ENCODE measurements at places on chromosomes 3 and 15.

DNA sequence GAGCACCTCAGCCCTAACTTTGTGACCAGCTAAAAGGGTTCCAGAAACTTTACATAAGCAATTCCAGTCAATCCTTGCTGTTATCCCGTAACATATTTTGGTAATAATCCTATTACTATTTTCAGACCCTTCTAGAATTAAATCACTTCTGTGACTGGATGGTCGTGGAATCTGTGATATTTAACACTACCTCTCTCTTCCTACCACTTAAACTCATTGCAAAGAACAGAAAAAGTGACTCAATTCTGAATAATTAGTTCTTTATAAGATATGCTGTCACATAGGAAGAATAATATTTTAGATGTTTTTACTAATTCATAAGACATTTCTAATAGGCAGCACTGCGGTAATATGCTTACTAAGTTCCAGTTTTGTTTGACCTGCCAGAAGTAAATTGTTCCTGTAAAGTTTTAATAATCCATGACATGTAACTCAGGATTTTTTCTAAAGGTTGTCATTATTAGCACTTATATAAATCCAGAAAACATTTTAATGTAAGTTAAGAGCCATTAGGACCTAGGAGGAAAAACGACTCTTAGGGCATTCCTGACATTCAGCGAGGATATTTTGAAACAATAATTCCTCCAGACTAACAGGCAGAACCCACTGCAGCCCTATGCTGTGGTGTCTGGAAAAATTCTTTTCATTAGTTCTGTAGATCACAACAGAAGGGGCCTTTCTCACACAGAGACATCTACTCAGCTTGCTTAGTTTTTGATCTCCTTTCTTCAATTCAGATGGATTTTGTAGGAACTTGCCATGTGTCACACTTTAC lies 113.3 kb upstream of the MBNL1 start:
- DNase-seq, result no peak

DNA sequence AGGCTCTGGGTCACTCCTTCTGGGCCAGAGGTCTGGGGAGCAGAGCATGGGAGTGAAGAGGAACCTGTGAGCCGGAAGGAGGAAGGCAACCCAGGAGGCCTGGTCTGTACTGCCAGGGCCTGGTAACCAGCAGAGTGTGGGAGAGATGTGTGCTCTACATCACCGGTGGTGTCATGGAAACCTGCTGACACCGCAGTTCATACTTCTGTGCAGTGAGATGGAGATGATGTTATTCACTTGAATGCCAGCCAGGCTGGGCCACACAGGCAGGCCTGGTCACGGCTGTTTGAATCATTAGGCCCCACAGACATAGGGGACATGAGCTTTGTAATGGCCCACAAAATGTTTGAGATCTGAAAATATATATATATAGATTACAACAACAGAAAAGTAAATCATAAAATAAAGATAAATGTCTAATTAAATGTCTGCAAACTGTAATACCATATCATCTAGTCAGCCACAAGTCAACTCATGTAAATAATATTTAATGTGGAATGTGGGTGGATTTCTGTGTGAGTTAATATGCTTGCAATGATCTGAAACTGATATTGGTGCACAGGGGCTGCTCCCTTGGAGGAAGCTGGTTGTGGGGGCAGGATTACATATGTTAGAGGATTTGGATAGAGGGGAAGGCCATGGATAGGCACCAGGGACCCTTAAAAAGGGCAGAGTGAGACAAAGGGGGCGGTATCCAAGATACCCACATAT lies 108.5 kb upstream of the PFN2 start:
- no peak for DNase-seq

DNA sequence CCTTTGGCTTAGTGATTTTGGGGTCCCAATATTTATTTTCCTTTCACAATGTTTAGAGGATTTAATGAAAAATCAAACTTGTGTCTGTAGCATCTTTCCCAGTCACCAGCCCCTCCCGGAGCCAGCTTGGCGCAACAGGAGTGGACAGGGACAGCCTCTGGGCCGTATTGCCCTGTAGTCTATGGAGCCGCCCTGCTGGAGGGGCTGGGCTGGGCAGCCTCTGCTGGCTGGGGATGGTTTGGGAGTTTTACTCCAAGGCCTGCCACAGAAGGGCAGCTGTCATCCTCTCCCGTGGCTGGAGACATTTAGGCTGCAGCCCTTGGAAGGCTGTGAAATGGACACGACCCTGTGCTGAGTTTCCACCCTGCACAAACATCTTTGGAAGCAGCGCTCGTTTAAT lies 89.4 kb upstream of the RGMA start:
- DNase-seq, result no peak

DNA sequence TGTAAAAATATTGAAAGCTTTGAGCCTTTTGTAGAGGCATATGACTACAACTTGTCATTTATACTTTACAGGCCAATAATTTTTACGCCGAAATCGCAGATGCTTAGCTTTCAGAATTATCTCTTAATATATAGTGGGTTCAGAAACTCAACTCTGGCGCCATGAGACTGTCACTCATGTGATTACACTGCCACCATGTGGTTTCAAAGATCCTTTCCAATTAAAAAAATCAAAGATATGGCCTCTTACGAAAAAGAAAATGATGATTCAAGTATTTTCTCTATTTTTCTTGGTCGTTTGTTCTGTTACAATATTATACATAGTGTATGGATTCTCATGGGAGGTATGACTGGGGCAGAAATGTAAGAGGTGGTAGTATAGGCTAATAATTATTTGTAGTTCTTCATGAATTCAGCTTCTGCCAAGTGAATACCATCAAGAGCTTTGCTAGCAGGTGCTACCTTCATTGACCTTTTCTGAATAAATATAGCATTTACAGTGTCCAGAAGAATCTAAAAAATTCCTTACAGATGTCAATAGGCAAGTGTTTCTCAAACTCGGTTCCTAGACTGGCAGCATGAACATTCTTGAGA lies 751.7 kb upstream of the GOLIM4 start:
- no peak for DNase-seq

DNA sequence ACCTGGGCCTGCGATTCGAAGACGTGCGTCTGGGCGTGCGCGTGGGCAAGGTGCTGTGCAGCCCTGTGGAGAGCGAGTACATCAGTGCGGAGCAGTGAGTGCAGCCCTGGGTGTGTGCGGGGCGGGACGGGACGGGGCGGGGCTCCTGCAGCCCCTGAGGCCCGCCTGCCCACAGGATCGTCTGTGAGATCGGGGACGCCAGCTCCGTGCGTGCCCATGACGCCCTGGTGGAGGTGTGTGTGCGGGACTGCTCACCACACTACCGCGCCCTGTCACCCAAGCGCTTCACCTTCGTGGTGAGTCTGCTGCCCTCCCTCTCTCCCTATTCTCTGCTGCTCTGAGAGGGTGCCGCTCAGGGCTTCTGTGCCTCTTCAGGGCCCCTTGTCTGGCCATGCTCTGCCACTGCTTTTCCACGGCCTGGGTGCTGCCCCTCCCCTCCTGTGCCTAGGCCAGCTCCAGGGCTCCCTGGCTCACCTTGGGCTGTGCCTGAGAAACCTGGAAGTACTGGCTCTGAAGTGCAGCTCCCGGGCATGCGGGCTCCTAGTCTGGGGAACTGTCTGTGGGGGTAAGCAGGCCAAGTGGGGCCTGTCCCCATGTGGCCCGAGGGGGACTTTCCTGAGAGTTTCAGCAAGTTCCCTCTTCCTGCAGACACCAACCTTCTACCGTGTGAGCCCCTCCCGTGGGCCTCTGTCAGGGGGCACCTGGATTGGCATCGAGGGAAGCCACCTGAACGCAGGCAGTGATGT lies 31.8 kb downstream of the PLXNA1 start:
- no peak for DNase-seq

- no peak for DNase-seq
These were observed 83.0 kb downstream of the CNTN3 start for GRCh38 chr3:74531491-74531890.

GRCh38 chr3:187739094-187739560 lies 6.1 kb downstream of the BCL6 start:
- no peak for DNase-seq

DNA sequence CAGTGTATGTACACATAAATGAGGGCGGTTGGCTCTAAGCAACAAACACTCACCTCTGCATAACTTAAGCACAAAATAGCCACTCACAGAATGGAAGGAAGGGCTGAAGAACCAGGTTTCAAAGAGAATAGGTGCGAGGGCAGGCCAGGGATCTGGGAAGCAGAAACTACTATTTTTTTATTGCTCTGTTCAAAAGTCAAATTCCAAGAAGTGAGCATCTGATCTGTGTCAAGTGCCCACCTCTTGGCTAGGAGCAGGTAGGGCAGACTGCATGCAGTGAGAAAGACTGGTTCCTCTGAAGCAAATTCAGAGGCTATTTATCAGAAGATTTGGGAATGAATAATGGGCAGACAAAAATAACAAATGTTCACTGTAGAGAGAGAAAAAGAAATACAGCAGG lies 336.4 kb upstream of the CTNNB1 start:
- DNase-seq, result no peak

GRCh38 chr3:43870844-43871626 lies 180.3 kb downstream of the ABHD5 start:
- DNase-seq, result no peak

- DNase-seq, result no peak
These were observed 11.4 kb upstream of the RAB8B start for GRCh38 chr15:63178034-63178433.

GRCh38 chr3:189621948-189622603 lies 9.1 kb upstream of the TP63 start:
- DNase-seq, result no peak

DNA sequence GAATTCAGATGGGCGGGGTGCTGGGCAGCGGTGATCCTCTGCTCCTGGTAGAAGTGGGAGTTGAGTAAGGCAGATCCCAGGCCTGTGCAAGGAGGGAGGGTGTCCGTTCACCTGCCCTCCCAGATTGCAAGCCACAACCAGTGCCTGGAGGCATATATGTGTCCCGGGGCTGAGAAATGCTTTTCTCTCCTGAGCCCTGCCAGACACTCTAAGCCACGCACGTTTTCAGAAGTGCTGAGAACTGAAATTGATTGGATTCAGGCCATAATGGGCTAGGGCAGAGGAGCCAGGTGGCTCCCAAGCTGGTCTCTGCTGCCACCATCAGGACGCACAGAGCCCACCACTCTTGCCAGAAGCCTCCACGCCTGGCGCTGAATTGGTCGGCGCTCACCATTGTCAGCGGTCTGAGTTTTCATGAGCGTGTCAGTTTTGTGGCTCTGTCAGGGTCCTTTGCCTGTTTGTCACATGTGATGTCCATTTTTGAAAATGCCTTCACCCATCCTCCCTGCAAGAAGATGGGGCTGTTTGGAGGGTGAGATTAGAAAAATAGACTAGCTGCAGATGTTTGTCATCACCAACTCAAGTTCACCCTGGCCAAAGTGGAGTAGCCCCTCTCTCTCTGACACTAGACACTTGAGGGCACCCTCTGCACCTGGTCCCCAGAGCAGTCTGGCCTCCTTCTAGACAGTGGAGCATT lies 15.4 kb upstream of the BFSP2 start:
- no peak for DNase-seq

- DNase-seq, result no peak
These were observed 2.7 kb downstream of the TM4SF19 start for GRCh38 chr3:196335503-196335948.

DNA sequence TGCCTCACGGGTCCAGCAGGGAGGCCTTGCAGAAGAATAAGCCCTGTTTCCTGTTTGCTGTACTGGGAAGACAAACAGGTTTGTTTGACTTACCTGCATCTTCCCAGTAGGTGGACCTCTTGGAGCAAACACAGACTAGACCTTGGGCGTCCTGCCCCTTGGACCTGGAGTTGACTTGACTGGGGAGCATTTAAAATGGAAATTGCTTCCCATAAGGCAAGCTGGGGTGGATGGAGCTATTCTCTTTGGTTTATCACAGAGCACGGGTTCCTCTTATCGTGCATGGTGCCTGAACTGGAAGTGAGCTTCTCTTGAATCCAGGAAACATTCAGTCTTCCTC lies 151.4 kb downstream of the RPLP1 start:
- DNase-seq, result no peak

GRCh38 chr15:73371812-73372211 lies 3.1 kb upstream of the HCN4 start:
- DNase-seq, result no peak

DNA sequence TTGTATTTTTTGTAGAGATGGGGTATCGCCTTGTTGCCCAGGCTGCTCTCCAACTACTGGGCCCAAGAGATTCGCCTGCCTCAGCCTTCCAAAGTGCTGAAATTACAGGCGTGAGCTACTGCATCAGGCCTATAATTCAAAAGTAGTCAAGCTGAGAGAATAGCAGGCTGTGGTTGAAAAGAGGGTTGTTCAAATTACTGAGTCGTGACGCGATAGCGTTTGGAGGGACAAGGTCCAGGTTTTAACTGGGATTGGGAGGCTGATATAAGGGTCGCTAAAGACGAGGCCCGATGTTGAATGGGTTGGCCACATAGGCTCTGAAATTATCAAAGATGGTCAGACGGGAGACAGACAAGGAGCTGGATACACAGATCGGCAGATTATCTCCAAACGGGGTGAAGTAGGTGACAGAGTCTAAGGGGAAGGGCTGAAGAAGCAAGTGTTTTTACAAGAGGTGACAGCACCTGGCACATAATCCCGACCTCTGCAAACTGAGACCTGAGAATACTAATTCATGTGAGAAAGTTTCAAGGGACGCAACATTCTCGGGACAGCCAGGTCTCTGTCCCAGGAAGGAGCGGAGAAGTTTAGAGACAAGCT lies 759 bp upstream of the ARID3B start:
- no peak for DNase-seq

DNA sequence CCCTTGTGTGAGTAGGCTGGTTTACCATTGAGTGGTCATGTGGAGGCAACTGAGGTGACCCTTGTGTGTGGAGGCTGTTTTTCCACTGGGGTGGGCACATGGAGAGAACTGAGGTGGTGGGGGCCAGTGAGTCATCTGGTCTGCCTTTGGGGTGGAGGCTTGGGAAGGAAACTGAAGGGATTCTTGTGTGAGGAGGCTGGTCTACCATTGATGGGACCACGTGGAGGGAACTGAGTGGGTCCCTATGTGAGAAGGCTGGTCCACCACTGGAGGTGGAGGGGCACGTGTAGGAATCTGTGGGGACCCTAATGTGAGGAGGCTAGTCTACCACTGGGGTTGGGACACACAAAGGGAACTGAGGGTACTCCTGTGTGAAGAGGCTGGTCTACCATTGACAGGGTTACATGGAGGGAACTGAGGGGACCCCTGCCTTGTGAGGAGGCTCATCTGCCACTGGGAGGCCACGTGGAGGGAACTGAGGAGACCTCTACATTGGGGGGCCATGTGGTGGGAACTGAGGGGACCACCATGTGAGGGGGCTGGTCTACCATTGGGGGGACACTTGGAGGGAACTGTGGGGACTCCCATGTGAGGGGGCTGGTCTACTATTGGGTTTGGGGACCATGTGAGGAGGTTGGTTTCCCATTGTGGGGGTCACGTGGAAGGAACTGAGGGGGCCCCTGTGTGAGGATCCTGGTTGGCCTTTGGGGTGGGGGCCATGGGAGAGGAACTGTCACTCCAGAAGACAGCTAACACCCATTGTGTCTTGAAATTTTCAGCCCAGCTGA lies 164.5 kb downstream of the WNT7A start:
- DNase-seq, result no peak

DNA sequence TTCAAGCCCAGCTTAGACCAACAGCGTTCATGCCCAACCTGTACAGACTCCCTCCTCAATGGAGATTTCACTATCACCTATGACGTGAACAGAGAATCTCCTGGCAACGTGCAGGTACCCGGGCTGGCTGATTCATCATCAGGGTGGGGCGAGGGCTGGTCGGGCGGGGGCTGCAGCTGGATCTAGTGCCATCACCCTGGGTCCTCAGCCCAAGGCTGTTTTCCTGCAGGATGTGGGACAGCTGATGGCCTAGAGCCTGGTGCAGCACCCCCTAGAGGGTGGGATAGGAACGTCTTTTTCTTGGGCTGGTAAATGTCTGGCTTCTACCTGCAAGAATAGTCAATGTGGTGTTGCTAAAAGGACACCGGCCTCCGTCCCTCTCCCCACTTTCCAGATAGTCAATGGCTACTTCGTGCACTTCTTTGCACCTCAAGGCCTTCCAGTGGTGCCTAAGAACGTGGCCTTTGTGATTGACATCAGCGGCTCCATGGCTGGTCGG lies 4.4 kb downstream of the ITIH3 start:
- no peak for DNase-seq

All from stimulated activated CD8-positive, alpha-beta memory T cell treated with anti-CD3 and anti-CD28 coated beads, Interleukin-4, amount 100 ng/mL, for 1 hour (primary cell).